ENCODE measurements at places on chromosomes 3 and 15.
A peak's percentile ranks its signal among the peaks of the same experiment; 100 is the strongest.

DNA sequence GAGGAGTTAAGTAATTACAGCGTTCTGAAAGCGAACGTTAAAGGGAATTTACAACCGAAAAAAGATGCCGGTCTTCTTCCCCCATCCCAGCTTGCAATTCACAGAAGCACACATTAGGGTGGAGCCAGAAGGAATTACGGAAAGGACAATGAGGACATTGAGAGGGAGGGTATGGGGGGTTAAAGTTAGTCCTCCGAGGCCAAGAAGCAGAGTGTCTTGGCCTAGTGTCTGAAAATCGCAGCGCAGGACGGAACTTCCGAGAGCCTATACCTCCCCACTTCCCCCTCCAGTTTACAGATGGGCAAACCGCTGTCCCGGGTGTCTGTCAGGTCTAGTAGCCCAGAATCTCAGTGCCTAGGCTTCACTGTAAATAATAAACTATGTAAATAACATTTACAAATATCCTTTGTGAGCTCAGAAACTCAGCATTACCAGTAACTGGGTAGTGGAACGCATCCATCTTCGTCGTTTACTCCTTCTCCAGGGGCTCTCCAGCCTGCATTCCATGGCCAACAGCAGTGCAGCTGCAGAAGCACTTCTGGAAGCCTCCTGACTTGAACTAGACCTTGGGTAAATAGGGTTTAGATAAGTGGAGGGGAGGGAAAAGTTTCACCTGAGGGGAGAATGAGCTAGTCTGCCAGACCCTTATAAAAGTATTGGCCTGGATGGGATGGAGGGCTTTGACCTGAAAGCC, 922 bp downstream of the ADPRH start:
- DNase-seq = no peak

GRCh38 chr3:46882377-46883053, 5.0 kb downstream of the PTH1R start:
- no peak for DNase-seq

DNA sequence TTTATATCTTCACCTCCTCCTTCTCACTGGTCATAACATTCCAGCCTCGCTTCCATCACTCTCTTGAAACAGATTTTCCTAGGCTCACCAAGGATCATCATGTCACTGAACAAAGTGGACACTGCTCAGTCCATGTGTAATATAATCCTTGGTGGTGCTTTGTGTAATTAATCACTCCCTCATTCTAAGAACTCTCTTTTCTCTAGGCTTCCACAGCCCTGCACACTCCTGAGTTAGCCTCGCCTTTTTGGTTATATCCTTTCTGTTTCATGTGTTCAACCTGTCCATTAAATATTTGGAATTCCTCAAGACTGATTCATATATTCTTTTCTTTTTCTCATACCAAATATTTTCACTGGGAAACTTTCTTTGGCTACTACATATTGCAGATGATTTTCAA, 440.8 kb downstream of the PYDC2 start:
- no peak for DNase-seq

DNA sequence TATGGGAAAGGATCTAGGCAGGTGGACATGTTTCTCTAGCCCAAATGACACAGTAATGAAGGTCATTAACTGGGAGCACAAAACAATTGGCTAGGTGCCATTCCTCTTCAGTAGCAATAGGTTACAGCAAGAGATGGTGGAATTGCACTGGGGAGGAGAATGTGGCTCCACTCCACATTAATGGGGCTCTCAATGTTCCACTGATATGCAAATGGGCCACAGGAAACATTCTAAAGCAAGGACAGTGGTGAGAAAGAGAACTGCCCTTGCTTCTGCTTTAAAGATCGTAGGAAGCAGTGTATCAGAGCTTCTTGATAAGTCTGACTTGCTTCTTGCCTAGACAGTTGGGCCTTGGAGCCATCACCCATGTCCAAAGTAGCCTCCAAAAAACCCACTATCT, 271.4 kb upstream of the PPP2R3A start:
- DNase-seq = peak; percentile 95

All from COR-L47 (cell line).